ENCODE measurements at places on chromosomes 1 and 21.
A peak's percentile ranks its signal among the peaks of the same experiment; 100 is the strongest.

- DNase-seq, result no peak
These were observed 21.0 kb downstream of the RCC1 start for GRCh38 chr1:28526886-28527285.

DNA sequence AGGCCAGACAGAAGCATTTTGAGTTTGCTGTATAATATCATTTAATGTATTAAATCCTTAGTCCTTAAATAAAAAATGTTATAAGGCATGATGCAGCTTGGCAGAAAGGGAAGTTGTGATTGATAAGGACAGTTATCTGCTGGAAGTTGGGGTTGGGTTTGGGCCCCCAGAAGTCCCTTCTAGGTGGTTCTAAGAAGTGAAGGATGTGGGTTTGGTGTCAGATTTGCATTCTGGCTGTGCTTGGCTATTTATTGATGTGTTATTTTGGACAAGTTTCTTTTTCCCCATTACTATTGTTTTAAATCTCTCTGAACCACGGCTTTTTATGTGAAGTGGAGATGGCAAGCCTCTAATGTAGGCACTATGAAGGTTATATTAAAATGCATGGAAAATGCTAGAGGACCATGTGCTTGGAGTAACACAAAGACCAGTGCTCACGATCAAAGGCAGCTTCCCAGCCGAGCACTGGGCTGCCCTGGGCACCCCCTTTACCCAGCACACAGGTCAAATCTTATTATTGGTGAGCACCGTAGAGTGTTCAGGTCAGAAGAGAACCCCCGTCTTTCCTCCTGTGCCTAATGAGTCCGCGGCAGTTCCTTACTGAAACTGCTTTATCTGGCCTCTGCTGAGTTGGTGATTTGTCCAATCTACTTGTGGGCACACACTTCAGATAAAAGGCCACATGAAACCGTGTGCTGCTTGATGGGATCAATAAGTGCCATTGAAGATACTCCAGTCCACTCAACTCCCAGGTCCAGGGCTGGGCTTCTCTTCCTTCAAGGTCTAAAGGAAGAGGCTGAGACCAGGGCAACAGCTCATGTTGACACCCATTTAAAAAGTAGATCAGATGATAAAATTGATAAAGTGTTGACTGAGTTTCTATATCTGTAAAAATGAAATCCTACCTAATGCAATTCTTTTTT lies 212.0 kb downstream of the PRDM2 start:
- DNase-seq, result no peak

DNA sequence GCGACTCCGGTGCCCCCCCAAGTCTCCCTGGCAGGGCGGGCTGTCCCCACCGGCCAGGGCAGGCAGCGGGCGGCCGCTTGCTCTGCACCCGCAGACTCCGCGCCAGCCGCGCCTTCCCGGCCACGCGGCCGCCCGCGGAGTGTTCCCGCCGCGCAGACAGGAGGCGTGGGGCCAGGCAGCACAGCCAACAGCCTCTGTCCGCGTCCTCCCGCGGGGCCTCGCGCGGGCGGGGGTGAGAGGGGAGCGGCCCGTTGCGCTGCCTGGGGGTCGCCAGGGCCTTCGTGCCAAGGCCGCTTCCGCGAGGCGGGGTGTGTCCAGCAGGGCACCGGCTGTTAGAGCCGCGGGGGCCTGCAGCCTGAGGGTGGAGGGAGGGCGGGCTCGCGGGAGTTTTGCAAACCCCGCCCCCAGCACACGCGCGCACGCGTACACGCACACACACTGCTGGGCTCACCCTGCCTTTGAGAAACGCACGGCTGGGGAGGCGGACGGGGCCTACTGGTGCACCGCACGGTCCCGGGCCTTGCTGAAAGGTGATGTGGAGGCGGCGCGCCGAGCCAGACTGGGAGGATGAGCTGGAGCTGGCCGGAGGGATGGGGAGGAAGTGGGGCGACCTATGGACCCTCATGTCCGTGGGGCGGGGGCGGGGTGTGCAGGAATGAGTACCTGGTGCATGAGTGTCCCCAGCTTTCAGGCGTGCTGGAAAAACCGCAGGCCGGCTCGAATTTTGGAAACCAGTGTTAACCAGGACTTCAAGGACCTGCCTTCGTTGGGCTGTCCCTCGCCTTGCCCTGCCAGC lies 41.5 kb downstream of the KIAA1614 start:
- peak; percentile 18 for DNase-seq

DNA sequence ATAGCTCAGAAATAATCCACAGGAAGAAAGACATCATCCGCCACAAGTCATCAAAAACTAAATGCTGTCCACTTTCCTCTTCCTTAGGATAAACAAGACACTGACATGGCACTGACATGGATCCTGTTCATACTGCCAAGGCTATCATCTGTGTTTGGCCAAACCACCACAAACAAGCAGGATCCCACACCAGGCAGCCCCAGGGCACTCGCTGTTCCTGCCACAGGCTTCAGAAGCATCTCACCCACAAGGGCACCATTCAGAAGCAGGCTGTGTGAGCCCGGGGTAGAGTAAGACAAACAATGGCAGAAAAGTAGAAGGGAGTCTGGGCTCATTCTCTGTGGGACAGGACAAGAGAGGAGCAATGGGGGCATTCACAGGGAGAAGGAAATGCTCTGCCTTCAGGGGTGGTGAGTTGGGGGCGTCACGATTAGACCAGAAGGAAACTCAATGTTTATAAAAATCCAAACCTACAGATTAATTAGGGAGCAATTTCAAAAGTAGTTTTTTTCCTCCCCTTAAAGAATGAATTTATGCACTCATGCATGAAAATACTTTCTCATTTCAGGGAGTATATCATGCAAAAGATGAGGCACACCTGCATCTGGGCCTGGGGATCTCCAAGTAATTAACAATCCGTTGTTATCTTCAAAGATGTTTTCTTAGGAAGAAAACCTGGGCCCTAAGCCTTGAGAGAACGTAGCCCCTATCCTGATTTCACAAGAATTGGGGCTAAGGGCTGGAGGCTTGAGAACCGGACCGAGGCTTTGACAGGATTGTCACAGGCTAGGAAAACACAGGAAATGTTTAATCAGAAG lies 43.3 kb upstream of the ATP1A1 start:
- DNase-seq, result no peak

DNA sequence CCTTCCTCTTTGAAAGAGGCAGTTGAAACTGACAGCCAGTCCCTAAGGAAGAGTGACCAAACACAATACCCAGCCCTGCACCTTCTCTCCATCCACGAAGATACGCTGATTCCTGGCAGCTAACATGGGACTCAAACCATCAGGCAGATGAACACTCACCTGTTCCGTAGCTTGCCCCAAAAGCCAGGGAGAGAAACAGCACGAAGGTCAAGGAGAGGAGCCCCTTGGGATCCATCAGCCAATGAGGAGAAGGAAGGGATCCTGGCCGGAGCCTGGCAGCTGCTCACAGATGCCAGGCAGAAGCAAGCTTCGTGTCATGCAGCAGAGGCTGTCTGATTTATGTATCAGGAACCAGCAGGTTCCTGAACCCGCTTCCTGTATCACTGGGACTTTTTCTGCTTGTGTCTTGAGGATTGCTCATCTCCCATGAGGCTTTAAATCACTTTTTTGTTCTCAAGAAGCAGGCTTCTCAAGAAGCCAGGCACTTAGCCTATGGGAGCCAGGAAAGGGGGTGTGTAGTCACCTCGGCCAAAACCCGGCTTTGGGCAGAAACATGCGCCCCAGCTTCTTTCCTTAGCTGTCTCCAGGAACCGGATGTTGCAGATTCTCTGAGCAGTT lies at the start of gene SLAMF1:
Gene SLAMF1, minus strand, starts transcription at position 334 of the 618 bp plus-strand sequence. Its CDS starts 99 bp downstream, at position 235.
- no peak for DNase-seq

- DNase-seq, result no peak
These were observed 2.3 kb downstream of the ECE1 start for GRCh38 chr1:21287905-21288514.

GRCh38 chr1:26429721-26430120 lies 2.4 kb upstream of the DHDDS start:
- DNase-seq, result no peak

GRCh38 chr21:38811257-38811656 lies 5.5 kb downstream of the ETS2 start:
- DNase-seq, result peak; percentile 86

DNA sequence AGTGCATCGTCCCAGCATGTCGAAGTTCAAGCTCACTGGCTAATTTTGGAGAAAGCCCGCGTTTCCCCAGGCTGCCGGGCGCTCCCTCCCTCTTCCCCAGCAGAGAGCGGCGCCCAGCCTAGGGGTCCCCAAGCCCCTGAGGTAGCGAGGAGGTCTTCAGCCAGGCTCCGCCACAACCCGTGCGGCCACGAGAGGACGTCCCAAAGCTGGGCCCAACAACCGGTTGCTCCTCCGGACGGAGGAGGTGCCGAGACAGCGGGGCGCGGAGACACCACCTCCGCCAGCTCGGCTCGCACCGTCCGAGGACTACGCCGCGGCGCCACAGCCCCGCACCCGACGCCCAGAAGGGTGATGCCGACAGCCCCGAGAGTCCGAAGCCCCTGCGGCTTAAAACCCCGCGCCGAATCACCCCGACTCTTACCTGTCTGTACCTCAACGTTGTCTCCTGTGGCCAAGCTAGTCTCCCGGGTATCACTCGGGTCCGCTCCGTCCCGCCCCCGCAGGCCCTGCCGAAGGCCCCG lies at the start of gene DENND2C:
Gene DENND2C, minus strand, starts transcription at position 488 of the 521 bp plus-strand sequence. CDS start 44,065 bp downstream, outside the sequence.
- DNase-seq, result no peak

DNA sequence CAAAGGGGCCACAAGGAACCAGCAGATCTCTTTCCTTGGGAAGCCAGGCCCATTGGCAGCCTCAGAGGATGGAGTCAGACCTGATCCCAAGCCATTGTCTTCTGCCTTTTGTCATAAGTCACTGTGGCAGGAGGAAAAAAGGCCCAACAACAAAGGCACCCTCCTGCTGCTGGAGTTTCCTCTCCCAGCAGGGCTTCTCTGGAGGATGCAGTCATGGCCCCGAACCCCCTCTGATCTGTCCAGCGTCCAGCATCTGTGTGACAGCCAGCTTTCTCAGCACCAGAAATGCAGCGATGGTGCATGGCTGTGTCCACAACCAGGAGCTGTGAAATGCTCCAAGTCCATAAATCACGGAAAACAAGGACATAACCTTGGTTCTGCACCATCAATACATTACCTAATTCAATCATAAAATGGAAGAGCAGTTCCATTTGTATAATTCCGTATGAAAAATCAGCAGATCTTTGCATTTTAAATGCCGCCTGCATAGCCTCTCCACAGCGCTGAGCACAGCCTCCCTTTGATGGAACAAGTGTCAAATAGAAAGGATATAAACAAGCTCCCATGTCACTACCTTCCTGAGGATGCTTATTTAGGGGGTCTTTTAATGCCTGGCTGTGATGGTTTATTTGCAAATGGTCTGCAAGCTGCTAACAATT lies 30.6 kb downstream of the AJAP1 start:
- no peak for DNase-seq

DNA sequence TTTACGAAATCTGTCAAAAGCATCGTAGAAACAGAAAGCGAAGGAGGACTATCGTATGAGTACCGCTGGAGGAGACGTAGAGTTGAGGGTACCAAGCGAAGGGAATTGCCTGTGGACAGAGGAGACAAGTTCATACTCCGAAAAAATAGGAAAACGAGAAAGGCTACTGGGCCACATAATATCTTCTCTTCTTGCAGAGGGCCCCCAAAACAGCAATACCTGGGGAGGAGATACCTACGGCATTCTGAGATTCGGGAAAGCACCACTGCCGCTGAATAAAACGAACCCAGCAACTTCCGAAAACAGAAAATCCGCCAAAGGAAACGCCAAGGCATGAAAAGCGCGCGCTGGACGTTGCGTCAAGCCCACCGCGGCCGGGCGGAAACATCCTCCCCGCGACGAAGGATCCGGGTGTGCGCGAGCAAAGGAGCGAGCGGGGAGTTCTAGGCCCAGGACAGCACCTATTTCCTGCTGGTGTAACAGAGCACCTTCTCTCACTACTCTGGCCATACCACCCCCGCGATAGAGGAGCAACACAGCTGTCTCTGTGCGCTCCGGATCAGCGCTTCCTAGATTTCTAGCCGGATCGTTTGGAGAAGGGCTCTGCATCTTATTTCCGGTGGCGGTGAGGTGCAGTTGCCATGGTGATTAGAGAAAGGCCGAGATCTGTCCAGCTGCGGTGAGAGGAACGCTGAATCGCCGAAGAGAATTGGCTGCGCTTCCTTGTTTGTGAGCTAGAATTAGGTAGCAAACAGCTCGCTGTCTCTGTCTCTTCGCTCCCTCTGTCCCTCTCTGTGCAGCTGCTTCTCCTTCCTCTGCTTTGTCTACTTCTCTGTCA lies at the start of the genes EFCAB7 and ITGB3BP:
Gene EFCAB7, plus strand, starts transcription at position 635 of the 838 bp plus-strand sequence. CDS start 2,048 bp downstream, outside the sequence.
Gene ITGB3BP, minus strand, starts transcription at position 335 of the 838 bp plus-strand sequence. Its CDS starts 92 bp downstream, at position 243.
- DNase-seq, result peak; percentile 76

DNA sequence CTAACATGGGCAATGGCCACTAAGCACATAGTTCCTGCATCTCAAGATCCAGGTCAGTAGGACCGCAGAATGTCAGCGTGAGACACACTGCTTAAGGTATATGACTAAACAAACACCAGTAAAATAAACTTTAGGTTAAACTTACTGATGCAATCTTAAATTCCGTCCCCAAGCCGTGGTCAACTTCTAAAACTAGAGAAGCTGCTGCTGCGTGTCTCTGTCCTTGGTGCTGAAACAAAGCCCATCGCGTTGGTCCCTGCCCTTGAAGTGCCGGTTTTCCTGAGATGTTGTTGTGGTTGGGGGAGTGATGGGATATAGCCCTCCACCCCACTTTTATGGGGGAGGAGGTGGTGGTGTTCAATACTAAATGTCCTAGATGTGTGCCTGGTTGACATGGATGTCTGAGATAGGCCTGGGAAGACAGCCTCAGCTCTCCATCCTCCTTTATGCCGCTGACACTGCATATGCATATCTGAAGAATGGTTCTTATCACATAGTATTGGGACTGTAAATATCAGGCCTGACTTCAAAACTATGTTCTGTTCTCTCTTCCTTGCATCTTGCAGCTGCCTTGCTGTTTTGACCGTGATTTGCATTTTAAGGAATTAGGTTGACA lies 72.0 kb upstream of the KCNA3 start:
- no peak for DNase-seq

DNA sequence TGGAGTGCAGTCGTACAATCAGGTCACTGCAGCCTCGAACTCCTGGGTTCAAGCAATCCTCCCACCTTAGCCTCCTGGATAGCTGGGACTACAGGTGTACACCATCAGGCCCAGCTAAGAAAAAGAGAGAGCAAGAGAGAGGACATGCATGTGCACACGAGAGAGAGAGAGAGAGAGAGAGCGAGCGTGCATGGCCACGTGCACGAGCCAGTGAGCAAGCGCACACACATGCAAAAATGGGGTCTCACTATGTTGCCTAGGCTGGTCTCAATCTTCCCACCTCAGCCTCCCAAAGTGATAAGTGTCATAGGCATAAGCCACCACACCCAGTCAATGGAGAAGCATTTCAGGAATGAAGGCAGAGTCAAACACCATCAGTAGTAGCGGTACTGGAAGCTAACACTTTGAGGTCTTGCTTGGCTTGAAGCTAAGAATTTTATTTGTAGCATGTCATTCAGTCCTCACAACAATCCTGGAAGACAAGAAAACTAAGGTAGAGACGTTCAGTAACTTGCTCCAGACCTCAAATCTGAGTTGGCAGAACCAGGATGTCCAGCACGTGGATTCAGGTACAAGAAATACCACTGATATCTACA lies 14.5 kb downstream of the GNB1 start:
- no peak for DNase-seq

GRCh38 chr1:59013276-59013927 lies 229.6 kb upstream of the JUN start:
- DNase-seq, result no peak
